ENCODE measurements at places on chromosomes 12 and 14.

- DNase-seq, result no peak
Observed at GRCh38 chr14:24037658-24038037, 14.2 kb upstream of the CARMIL3 start.

DNA sequence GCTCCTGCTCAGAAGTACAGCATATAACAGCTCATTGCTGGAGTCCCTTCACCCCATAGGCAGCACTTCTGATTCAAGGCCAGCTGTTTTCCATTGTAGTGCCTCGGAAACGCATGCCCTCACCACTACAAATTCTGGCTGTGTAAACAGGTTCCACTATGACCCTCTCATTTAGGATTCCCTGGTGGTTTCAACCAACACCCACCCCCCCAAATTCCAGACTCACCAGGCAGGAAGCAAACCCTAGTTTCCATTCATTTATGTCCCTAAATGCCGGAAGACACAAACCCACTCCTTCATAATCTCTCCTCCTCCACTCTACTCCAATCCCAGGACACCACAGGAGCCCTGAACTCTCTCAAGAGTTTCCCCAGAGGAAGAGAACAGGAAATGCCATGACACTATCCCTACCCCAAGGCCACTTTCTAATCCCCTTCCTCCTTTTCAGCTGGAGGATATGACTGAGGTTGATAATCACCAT lies 75.9 kb upstream of the TMPO start:
- no peak for DNase-seq

DNA sequence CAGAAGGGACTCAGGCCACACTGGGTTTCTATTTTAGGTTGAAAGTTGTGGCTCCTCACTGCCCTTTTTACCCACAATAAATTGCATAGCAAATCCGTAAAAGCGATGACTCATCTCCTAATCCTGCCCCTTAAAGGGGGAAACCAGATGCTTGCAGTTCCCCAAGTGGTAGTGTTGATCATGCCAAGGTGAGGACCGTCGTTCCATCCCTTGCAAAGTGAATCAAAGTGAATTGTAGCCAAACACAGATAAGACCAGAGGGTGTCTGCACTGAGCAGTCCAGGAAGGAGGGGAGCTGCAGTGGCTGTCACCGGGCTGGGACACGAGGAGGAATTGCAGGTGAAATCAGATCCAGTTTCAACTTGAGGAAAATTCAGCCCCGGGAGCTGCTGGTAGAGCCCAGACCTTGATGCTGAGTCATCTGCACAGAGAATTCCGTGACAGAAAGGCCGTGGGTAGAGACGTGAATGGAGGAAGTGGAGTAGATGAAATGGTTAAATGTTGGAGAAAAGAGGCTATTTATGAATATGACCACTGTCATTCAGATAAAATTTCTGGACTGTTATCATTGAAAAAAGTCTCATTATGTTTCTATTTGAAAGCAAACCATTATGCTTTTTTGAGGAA lies 44.2 kb upstream of the MMP17 start:
- DNase-seq, result no peak

DNA sequence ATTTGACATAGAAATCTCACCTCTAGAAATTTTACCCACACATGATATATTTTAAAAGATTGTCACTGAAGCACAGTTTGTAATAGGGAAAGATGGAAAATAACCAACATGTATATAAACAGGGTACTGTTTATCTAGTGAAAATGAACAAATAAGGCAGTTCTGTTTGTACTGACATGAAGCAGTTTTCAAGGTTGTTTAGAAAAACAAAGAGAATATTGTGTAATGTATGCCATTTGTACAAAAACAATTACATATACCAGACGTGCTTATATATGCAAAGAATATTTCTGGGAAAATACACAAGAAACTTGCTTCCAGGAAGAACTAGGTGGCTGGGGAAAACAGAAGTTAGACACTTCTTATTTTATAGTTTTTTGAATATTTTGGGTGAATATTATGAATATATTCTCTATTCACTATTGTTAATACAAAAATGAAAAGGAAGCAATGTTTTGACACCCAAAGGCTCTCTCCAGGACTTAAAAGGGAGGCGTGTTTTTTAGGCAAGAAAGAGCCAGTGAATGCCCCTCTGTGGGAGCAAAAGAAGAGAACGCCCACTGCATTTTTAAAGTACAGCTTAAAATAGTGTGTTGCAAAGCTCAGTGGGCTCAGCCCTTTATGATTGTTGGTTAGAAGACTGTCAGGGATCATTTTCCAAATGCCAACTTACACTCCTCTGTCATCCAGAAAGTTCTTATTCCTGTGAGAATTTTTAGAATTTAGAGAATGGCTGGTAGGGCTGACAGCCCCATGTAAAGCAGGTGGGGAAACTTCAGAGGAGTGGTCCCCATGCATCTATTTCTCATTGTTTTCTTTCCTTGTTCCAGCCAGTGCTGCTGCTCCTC lies 59.6 kb upstream of the FERMT2 start:
- DNase-seq, result no peak

- no peak for DNase-seq
Observed at GRCh38 chr12:96046543-96047228, 11.3 kb upstream of the LTA4H start.
